Hindlimb muscle (tissue), 1 donor: ENCODE measurements at places on chromosomes 6 and 20. TPM values are rescaled to one million over a fixed set of nuclear protein-coding genes. Genes with fewer than 3 reads are reported as not detected.
A peak's percentile ranks its signal among the peaks of the same experiment; 100 is the strongest.

WFDC10B gene
- not detected for polyA plus RNA-seq

DPPA5 gene
- polyA plus RNA-seq, result not detected

TNFRSF6B gene
- 1.6 TPM for polyA plus RNA-seq

PMEPA1 gene
- 31.7 TPM for polyA plus RNA-seq

- no peak for DNase-seq
These were observed 22.7 kb downstream of the SENP6 start for GRCh38 chr6:75624335-75624734.

DNA sequence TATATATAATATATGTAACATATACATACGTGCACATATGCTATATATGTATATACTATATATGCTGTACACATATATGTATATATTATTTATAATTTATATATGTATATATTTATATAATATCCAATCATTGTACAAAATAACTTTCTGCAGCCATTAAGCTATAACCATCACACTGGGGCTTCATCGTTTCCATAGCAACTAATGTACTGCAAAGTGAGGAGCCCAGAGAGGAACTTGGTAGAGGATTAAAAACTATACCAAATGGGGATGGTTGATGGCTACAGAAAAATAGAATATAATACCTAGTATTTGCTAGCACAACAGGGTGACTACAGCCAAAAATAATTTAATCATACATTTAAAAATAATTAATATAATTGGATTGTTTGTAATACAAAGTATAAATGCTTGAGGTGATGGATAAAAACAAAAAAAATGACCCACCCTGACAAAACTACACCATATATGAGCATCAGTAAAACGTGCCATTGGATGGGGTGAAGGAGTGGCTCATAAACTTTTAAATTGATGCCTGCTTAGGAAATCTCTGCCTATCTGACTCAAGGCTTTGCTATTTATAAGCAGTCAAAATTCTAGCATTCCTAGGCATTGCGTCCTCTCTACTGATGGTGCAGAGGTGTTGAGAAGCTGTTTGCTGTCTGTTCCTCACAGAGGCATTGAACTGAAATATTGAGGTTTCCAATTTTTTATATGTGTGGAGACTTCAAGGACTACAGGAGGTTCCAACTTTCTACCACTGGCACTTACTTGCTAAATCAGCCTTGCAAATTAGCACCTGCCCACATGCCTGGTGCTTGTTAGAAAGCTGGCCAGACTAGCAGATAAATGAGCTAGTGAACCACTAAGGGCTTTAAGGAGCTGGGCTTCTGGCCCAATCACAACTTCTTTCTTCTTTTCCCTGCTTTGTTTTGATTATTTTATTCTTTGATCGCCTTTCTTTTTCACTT is 190.1 kb downstream of the SCP2D1 start:
- DNase-seq, result no peak

GRCh38 chr6:53326372-53327016 is 22.3 kb downstream of the ELOVL5 start:
- no peak for DNase-seq

GRCh38 chr20:2654384-2654822 is 2.0 kb downstream of the NOP56 start:
- DNase-seq, result no peak

SLC17A3 gene
- not detected for polyA plus RNA-seq

GRCh38 chr6:11668455-11668854 is 110.1 kb downstream of the ADTRP start:
- no peak for DNase-seq

DNA sequence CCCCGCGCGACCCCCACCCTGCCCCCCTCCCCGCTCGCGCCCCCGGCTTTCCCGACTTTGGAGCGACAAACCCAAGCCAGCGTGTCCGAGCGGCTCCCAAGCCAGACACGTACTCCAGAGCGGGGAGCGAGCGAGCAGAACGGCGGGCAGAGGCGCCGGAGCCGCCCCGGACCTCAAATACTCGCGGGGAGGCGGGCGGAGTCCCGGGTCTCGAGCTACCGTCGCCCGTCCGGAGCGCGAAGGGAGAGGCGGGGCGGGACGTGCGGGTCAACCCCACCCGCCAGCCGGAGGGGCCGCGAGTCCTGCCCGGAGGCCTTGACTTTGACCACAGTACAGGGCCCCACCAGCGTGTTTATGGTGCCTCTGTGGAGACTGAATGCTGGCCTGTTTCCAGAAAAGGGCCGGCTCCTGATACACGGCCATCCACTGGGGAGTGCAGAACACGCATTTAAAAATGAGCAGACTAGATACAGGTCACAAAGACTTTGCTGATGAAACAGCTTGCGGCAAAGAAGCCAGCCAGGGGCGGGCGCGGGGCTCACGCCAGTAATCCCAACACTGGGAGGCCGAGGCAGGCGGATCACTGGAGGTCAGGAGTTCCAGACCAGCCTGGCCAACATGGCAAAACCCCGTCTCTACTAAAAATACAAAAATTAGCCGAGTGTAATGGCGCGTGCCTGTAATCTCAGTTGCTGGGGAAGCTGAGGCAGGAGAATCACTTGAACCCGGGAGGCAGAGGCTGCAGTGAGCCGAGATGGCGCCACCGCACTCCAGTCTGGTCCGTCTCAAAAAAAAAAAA is at the start of gene SERPINB6:
Gene SERPINB6, minus strand, starts transcription at position 148 of the 799 bp plus-strand sequence. CDS start 12,235 bp downstream, outside the sequence.
- DNase-seq, result peak; percentile 81

GRCh38 chr20:35617397-35618262 is 2.0 kb downstream of the SPAG4 start:
- DNase-seq, result peak; percentile 74

GRCh38 chr20:7010527-7010926 is 243.0 kb downstream of the BMP2 start:
- no peak for DNase-seq

DNA sequence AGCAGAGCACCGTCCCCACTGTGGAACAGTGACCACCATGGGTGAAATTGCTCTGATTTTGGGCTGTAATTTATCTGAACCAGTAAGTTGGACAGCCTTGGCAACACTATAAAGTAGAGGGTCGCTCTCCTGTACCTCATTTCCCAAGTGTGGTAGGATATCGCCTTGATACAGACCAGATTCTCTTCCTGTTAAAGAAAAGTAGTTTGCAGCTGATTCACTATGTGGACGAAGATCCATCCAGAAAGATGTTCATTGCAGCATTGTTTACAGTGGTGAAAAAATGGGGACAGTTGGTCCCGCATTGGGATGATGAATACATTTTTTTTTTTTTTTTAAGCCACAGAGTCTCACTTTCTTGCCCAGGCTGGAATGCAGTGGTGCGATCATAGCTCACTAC is 74.3 kb downstream of the SLX4IP start:
- no peak for DNase-seq

HLA-DPB1 gene
- 19.2 TPM for polyA plus RNA-seq

- DNase-seq, result no peak
These were observed 6.3 kb upstream of the TBC1D22B start for GRCh38 chr6:37251211-37251780.

- DNase-seq, result no peak
These were observed 478 bp upstream of the MTHFD1L start for GRCh38 chr6:150865043-150865405.
